Stimulated activated CD8-positive, alpha-beta memory T cell treated with anti-CD3 and anti-CD28 coated beads, Interleukin-7, amount 100 ng/mL, for 4 hours (primary cell): ENCODE measurements at places on chromosomes 7 and 10.

DNA sequence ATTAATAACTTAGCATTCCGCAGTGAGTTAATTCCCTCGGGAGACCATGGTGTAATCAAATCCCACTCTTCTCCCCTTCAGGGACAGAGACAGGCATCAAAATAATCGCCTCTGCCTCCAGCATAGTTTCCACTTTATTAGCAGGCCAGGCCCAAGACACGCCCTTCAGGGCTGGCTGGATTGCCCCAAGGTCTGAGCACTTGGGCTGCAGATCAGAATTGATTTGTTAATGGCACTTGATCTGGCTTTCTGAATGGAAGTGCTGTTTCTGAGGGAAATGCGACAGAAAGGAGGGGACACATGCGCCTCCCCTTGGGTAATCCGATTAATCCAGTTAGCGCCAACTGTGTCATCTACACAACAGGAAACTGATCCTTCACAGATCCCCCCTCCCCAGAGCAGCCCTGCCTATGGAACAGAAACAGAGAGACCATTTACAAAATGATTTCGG, 15.6 kb downstream of the CHAT start:
- DNase-seq: no peak

DNA sequence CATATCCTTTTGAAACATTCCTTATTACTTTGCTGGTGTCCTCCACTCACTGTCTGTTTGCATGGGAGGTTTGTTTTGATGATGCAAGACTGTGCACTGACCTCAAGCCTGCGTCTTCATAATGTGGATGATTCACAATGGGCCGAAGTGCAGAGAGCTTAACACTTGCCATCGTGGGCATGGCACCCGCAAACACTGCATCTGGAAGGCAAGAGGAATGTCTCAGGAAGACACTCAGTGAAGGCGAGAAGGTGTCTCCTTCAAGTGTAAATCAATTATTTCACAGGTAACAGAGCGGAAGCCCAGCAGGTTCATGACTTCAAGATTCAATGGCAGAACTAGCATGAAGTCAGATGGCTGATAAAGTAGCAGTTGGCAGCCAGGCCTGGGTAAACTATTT, 98.1 kb downstream of the DPY19L1 start:
- DNase-seq: no peak

- DNase-seq: no peak
Observed at GRCh38 chr10:18303851-18304801, 163.9 kb downstream of the CACNB2 start.

GRCh38 chr7:46129831-46130230, 208.8 kb upstream of the IGFBP3 start:
- DNase-seq: no peak

- no peak for DNase-seq
Observed at GRCh38 chr10:7251696-7252465, 159.0 kb downstream of the SFMBT2 start.

DNA sequence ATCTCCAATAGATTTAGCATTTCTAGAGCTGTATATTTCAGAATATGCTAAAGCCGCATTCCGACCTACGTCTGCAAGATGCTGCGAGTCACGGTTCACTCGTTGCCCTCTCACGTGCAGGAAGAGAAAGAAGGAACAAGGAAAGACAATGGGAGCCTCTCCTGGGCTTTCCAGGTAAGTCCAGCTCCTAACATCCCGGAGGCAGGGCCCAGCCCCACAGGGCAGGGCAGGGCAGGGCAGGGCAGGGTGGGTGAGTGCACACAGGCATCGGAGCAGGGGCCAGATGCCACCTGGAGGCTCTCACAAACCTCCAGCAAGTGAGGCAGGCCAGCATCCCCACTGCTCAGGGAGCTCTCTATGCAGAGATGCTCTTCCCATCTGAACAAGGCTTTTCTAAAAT, 50.8 kb downstream of the VOPP1 start:
- no peak for DNase-seq

DNA sequence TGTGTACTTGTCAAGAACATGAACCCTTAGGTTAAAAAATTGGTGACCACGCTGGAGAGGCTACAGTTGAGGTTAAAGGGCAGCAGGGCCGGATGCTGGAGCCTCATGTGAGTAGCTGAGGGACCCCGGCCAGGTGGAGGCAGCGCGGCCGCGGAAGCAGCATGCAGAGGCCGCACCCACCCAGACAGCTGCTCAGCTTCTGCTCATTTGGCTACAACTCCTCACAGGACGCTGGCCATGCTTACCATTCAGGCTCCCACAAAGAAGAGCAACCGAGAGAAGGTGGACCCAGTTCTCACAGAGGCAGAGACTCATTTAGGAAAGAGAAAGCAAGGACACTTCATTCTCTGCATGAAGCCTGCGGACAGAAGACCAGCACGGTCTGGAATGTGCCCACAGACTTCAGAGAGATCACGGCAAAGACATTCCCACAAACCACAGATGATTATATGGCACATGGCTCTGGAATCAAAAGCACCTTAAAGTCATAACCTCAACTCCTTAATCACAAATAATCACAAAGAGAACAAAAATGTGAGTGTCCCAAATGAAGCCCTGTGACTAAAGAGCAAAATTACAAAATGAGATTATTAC, 94.4 kb downstream of the VOPP1 start:
- no peak for DNase-seq

GRCh38 chr10:114100848-114101741, 57.4 kb downstream of the ADRB1 start:
- no peak for DNase-seq

DNA sequence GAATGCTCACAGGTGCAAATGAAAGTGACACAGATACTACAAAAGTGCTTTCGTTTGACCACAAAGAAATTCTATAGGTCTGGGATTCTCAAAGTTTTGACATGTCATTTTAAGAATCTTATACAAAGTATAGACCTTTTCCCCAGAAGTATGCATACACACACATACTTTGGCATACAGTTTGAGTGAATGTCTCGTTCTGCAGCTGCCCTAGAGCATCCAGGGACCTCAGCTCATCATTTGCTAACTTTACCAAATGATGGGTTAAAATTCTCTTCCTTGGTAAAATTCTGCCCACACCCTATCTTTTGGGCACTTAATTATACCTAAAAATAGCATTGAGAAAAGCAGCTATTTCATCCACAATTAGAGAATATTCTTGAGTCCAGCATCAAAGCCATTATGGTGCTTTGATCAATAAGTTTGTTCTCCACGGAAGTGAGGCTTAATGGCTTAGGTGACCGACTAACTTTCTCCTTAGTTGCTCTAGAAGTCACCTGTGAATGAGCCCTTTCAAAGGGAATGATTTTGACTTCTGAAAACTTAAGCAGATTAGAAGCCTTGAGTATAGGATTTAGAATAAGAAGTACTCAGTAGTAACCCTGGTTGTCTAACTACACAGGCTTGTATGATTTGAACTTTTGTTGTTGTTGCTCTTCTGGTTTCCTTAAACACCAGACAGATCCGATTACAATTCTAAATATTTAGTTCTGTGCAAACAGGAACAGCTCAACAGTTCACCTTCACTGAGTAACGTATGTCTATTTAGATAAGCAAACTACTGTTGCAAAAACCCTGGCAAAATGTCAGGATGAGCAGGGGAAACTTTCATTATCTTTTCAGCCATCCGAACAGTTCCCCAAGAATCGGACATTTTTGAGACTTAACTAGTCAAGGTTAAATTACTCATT, 70.6 kb downstream of the CNNM2 start:
- no peak for DNase-seq

DNA sequence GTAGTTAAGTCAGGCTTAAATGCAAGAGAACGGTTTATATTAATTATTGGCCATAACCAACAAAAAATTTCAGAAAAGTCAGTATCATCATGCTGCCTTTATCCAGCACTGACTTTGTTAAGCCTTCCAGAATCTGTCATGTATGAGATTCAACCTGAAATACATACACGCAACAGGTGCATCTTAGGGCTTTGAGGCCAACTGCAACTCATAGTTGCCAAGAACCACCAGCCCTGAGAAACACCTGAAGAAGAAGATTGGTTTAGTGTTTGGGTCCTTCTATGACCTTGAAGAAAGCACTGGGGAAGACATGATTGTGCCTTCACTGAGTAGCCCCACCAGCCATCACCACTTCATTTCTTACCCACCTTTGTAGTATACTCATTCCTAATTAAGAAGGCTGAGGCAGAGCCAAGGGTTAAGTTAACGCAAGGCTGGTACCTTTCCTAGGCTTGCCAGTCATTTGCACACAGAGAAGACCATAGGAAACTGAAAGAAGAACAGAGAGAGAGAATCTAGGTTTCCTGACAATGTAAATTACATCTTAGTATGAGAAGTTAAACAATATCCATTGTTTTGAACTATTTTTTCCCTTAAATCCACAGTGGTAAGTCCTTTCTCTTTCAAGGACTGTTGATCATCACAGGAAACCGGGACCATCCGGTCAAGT, 200.1 kb upstream of the PRKCQ start:
- DNase-seq: no peak

DNA sequence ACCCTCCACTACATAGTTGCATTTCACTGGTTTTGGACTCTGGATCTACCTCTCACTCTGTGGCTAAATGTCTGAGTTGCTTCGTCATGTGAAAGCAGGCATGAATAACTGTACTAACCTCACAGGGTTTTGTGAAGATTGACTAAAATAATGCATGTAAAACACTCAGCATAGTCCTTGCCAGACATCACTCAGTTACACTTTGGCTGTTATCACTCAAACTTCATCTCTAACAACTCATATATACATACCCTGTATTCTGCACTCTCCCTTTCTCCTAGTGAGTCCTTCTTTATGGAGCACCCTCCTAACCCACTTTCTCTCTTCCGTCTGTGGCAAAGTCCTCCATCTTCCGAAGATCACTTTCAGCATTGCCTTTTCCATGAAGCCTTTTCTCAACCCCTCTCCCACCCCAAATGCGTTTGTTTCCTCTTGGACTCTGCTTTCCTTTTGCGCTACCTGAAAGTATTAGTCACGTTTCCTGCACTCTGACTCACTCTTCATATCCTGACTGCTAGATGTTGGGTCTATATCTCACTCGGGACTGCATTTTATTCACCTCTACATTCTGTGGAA, 72.6 kb downstream of the OSBPL3 start:
- DNase-seq: no peak

DNA sequence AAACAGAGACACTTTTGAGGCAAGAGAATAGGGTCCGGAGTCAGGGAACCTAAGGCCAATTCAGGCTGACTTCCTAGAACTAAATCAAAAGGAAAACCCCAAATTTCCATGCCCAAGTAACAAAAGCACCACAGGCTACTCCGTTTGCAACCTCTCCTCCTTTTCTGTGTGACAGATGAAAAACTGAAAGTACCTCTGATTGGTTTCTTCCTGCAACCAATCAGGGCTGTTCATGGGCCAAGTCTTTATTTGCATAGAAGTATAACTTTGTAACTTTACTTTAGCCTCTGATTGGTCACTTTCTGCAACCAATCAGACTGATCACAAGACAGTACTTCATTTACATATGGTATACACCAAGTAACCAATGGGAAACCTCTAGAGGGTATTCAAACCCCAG, 239.9 kb upstream of the KCND2 start:
- DNase-seq: no peak

- DNase-seq: no peak
Observed at GRCh38 chr10:77297393-77297739, 340.2 kb downstream of the KCNMA1 start.

DNA sequence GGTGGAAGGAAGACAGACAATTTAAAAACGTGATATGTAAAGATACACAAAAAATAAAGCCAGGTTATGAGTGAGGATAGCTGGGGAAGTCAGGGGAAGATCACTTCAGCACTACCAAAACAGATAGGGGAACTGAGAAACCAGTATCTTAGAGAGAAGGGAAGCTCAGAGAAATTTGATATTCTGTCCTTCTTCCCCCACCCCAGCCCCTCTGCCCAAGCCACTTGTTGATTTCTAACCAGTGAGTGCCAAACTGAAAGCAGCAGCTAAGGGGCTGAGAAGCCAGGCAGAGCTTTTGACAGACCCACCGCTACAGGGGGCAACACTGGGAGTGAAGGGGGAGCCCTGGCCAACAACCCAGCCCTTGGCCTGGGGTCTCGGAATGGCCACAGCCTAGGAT, 9.1 kb upstream of the SLC29A3 start:
- DNase-seq: no peak

- no peak for DNase-seq
Observed at GRCh38 chr10:1116051-1116450, 59.9 kb downstream of the WDR37 start.

- DNase-seq: no peak
Observed at GRCh38 chr7:14762561-14762960, 140.0 kb downstream of the DGKB start.

GRCh38 chr10:29026065-29026797, 262.6 kb upstream of the LYZL1 start:
- DNase-seq: no peak

DNA sequence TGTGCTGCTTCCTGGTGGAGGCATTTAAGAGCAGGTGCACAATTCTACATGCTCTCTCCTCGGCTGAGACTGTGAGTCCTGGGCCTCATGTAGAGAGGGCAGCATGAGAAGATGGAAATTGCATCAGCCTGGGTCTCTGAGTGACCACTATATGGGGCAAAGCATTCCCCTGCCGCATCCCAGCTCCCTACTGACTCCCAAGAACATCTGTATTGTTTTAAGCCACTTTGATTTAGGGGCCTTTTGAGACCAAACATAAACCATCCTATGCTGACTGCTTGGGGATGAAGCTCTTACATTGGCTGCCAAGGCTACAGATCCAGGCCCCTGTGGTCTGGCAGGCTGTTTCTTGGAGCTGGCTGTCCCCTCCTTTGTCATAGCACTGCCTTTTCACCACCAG, 101.3 kb upstream of the TBX20 start:
- DNase-seq: no peak

GRCh38 chr7:141619745-141620144, 68.5 kb downstream of the AGK start:
- no peak for DNase-seq

- DNase-seq: no peak
Observed at GRCh38 chr7:134378562-134378961, 61.8 kb upstream of the SLC35B4 start.

DNA sequence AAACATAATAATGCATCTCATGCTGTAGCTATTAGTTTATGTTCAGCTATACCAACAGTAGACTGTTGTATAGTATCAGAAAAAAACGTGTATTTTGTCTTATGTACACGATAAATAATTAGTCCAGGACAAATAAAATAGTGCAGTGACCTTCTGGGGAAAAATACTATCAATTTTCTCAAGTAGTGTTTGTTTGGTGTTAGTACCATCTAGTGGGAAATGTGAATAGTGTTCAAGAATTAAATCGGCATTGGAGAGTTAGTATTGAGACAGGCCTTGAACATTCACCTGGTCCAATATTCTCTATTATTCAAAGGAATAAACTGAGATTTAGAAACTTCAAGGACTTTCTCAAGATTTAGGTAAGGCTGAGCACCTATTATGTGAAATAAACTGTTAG, 21.7 kb upstream of the OR2A5 start:
- DNase-seq: no peak
